CD4-positive, alpha-beta T cell treated with Interleukin-10 for 1 hour (primary cell): ENCODE measurements at places on chromosomes 13 and 19.

DNA sequence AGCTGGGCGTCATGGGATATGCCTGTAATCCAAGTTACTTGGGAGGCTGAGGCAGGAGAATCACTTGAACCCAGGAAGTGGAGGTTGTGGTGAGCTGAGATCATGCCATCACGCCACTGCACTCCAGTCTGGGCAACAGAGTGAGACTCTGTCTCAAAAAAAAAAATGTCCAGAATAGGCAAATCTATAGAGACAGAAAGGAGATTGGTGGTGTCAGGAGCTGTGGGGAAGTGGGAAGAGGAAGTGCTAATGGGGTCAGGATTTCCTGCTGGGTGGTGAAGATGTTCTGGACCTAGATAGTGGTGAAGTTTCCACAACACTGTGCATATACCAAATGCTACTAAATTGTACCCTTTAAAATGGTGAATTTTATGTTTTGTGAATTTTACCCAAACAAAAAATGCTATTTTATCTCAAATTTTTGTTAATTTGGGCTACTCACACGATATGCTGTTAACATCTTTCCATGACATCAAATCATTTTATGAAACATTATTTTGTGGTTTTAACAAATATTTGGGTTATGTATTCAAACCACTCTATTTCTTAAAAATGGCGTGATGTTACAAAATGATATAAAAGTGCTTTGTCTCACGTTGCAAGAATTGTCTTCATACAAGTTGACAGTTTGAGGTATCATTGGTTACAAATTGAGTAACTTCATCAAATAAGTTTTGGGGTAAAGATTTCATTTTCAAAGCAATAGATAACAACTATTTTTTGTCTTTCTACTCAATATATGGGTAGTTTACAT is 7.4 kb upstream of the CYP4F3 start:
- DNase-seq: no peak

DNA sequence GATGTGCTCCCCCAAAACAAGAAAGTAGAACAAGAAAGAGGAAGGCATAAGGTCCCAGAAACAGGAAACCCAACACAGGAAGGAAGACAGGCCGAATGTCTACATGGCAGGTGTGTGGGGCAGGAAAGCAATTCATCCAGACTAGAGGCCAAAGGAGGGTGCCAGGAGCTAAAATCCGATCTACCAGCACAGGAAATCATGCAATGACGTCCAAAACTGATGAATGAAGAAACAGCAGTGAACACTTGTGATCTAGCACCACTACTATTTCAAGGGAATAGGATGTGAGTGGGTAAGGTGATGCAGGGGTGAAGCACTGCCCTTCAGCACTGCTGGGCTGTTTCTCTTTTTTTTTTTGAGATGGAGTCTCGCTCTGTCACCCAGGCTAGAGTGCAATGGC is 59.1 kb downstream of the DOCK9 start:
- peak; percentile 3 for DNase-seq

- no peak for DNase-seq
These were observed 74.6 kb upstream of the RNF113B start for GRCh38 chr13:98251708-98252107.

- DNase-seq: no peak
These were observed 41.8 kb upstream of the UBAC2 start for GRCh38 chr13:99158846-99159245.

GRCh38 chr19:27876489-27876888 is 1336.5 kb downstream of the UQCRFS1 start:
- DNase-seq: no peak

DNA sequence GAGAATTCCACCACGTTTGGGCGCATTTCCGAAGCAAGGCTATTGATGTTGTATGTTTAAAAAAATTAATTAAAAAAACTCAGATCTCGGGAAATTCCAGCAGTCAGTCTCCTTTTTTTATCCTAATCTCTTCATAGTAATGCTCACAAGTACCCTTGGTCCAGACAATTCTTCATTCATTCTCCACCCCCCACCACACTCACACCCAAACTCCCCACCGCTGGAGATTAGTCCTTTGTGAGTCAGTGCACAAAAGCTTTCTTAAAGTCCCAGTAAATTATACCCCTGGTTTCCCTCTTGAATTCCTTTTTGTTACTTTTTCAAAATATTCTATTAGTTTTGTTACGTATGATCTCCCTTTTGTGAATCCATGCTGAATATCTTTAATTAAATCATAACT is 274.6 kb downstream of the ZNF536 start:
- DNase-seq: no peak

GRCh38 chr13:106814463-106814862 is 246.5 kb upstream of the ARGLU1 start:
- DNase-seq: no peak

GRCh38 chr13:59458908-59459579 is 704.7 kb downstream of the DIAPH3 start:
- no peak for DNase-seq

- no peak for DNase-seq
These were observed 76.1 kb downstream of the TEX26 start for GRCh38 chr13:31008400-31009115.

- no peak for DNase-seq
These were observed 14.9 kb downstream of the RFC3 start for GRCh38 chr13:33832872-33833271.

- DNase-seq: no peak
These were observed 5.4 kb upstream of the NUMBL start for GRCh38 chr19:40695881-40696280.

DNA sequence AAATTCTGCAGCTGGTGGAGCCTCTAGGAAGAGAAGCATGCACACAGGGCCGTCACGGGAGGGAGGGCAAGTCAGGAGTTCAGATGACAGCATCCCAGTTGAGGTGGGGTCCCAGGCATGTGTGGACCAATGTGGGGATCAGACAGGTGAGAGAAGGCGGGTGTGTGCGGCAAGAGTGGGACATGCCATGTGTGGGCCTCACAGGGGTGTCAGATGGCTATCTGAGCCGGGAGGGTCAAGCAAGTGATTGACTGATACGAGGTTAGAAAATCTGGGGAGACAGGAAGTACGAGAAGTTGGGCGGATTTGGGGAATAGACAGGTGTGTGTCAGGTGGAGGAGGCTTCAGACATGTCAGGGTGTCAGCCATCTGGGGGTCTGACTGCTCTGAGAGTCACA is 8.9 kb downstream of the RASGRP4 start:
- DNase-seq: no peak

DNA sequence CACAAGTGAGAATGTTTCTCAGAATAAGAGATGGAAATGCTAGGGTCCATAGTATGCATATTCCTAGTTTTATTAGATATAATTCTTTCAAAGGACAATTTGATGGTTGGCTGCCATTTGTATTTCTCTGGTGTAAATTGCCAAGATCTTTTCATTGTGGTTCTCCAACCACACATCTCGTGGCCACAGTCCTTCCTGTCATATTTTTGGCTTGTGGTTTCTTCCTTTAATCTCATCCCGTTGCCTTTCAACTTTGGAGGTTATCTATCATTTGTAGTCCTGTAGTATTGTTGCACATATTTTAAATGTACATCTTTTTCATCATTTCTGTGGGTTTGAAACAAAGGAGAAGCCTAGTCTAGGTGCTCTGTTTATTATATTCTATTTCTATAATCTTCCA is 61.2 kb downstream of the WASF3 start:
- no peak for DNase-seq

DNA sequence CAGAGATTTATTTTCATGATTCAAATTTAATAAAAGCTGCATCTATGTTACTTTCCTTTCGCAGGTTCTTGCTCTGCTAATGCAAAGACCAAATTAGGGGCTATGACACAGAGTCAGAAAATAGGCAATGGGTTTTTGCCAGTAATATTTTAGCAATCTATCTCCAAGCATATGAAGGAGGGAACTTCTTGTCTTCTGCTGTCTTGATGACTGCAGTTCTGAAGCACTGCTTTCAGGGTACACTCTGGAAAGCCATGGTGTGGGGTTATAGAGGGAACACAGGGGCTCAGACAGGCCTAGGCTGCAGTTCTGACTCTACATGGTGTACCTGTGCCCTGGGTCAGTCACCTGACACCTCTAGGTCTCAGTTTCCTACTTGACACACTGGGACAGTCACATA is 263.4 kb downstream of the DNAJC15 start:
- DNase-seq: no peak

GRCh38 chr19:38130399-38130798 is 93.6 kb downstream of the DPF1 start:
- DNase-seq: no peak

GRCh38 chr13:110274687-110275086 is 32.3 kb downstream of the COL4A1 start:
- DNase-seq: no peak

GRCh38 chr19:18869023-18869618 is 26.8 kb downstream of the CERS1 start:
- no peak for DNase-seq

GRCh38 chr19:55014714-55015113 is 23.4 kb downstream of the GP6 start:
- peak; percentile 19 for DNase-seq

DNA sequence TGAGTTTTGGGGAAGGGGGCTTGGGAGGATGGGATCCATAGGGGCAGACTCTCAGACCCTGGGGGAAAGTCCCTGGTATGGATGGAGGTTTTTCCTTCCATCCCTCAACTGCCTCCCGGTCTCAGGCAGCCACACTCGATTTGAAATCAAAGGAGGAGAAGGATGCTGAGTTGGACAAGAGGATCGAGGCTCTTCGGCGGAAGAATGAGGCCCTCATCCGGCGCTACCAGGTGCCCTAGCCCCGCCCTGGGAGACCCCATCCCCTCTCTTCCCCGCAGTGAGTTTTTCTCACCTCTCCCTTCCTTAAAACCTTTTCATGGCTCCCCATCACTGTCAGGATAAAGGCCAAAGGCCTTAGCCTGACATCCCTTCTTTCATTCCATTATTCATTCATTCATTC is 2.1 kb downstream of the CCDC9 start:
- DNase-seq: no peak

- no peak for DNase-seq
These were observed 1244.5 kb downstream of the PCDH9 start for GRCh38 chr13:65985612-65986011.

- DNase-seq: no peak
These were observed 201.0 kb downstream of the FGF9 start for GRCh38 chr13:21871919-21872318.
